Stimulated activated CD4-positive, alpha-beta T cell treated with anti-CD3 and anti-CD28 coated beads, Interleukin-15, amount 100 ng/mL, for 24 hours (primary cell): ENCODE measurements at places on chromosomes 5 and 9.

DNA sequence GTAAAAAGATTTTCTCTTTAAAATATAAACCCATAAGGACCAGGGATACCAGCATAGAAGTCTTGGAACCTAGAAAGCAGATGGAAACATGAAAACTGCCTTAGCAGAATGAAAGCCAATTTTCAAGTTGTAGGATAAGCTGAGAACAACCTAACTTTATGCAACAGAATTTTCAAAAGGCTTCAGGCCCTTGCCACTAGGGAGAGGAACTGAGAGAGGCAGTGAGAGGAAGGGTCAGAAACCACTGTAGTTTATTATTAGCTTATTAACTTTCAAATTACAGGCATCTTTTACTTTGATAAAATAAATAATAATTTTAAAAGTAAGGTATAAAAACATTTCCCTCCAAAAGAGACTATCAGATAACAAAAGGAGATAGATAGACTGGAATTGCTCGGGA is 33.4 kb downstream of the FAM81B start:
- no peak for DNase-seq

GRCh38 chr9:4114569-4115505 is 185.0 kb downstream of the GLIS3 start:
- no peak for DNase-seq

DNA sequence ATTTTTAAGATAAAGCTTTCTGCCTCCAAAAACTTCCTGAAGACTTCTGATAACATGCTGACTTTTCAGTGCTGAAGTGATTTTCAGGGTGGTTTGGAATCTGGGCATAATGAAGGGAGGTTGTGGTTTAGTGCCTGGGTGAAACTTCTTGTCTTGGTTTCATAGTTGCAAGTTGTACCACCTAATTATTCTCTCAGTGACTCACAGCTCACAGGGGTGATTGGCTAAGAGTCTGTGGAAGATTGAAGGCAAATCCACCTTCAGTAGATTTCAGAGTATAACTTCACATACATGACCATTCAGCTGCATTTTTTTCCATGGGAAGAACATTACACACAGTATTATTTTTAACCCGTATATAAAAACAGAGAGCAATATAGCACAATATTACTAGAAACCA is 199.9 kb downstream of the PTTG1 start:
- no peak for DNase-seq

DNA sequence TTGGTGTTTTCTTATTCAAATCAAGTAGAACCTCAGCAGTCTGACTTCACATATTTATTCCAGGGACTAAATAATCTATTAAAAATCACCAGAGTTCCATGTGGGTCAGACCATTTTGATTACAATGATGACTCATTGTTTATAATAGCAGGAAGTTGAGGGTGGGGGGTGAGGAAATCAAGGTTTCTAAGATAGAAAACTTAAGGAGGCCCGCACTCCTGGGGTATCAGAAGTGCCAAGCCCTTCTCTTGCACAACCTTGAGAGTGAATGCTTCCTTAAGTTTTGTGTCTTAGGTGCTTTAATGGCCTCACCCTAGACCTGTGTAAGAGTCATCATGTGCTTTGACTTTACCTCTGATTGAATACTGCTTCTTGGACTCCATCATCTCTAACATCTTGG is 31.9 kb upstream of the NPR3 start:
- DNase-seq, result no peak

DNA sequence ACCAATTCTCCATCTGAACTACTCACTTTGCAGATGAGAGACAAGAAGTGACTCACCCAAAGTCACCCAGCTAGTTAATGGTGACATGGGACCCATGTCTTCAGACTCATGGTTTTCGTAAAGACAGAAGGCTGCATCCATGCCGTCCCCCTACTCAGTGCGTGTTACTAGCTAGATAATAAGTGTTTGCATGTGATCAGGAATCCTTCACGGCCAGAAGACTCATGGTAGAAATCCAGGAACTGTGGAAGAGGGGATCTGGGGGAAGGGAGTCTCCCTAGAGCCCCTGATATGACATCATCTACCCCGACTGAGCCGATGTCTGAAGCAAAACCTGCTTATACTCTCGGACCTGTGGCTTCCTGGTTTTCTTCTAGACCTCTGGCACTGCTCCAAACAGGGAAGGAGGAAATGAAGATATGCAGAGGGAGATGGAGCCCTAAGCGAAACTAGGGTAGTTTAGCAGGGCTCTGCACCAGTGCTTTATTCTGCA is 3.3 kb downstream of the RNF183 start:
- no peak for DNase-seq

DNA sequence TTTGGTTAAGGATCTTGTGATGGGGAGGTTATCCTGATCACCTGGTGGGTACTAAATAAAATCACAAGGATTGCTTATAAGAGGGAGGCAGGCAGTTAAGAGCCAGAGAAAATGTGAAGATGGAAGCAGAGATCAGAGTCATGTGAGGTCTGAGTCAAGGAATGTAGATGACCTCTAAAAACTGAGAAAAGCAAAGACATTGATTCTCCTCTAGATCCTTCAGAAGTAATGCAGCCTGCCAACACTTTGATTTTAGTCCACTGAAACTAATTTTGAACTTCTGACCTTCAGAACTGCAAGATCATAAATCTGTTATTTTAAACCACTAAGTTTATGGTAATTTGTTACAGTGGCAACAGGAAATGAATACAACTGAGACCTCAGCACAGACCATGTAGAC is 499.0 kb downstream of the GADD45G start:
- DNase-seq, result no peak

- no peak for DNase-seq
Observed at GRCh38 chr5:558871-559503, 34.7 kb upstream of the SLC9A3 start.

- DNase-seq, result no peak
Observed at GRCh38 chr9:95226921-95227320, 90.6 kb downstream of the FANCC start.

GRCh38 chr5:54589786-54590185 is 72.2 kb downstream of the SNX18 start:
- DNase-seq, result no peak

DNA sequence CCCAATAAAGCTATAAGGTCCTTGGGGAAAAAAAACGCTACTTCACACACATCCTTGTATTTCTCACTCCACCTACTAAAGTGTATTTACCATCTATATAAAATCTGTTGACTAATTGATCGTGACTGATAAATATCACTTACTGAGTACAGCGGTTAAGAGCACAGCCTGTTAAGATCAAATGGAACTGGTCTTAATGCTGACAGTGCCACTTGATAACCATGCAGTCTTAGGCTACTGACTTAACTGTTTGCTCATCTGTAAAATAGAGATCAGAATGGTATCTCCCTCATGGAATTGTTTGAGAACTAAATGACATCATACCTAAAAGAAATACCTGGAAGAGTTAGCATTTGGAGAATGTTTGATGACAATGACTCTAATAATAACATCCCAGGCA is 67.5 kb downstream of the ZFAND5 start:
- no peak for DNase-seq

- no peak for DNase-seq
Observed at GRCh38 chr9:4228142-4228541, 71.7 kb downstream of the GLIS3 start.

DNA sequence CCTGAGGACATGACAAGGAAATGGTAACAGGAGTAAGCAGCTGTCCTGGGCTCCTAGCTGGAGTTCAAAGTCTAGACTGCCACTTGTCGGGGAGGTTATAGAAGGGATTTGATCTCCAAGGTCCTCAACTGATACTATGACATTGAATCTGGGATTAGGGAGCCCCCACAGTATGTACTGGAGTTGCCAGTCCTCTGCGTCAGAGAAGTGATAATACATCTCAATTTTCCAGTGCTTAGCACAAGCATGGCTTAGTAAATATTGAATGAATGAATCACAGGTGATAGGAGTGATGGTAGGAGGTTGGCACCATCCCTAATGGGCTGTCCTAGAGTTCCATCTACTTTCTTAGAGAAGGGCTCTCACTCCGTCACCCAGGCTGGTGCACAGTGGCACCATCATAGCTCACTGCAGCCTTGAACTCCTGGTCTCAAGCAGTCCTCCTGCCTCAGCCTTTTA is 6.2 kb upstream of the TPM2 start:
- no peak for DNase-seq

- DNase-seq, result no peak
Observed at GRCh38 chr9:132237481-132237880, 75.6 kb downstream of the NTNG2 start.

DNA sequence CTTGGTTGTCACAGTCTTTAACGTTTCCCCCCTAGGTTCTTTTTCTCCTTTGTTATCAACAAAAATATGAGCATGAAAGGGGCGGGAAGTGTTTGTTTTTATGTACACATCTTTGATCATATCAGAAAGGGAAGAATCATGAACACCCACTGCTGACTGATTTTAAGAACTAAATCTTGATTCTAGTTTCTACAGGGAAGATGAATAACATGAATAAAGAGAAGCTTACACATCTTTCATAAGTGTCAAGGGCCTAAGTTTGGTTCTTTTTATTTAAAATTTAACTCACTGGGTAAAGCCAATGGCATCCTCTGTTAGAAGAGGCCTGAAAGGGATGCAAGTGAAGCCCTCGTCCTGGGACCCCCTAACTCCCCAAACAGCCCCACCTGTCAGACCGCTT is 14.8 kb upstream of the CTNNA1 start:
- no peak for DNase-seq

- DNase-seq, result no peak
Observed at GRCh38 chr5:55547781-55548180, 13.0 kb upstream of the PLPP1 start.

DNA sequence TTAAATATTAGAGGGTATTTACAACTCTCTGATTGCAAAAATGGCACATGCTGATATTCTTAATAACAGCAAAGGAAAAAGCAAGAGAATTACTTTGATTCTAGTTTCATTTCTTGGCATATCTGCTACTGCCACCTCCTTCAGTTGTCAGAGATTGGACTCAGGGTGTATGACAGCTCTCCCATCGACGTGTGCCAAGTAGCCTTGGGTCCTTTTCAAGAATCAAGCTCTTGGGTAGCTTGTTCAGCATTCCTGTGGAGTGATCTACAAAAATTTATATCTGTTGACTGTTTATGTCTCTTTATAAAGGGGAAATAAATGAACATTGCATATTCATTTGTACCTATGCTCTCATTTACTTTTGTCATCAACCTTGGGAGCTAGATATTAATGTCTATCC is 315.6 kb downstream of the PRR16 start:
- DNase-seq, result no peak

GRCh38 chr9:17081814-17082213 is 53.0 kb upstream of the CNTLN start:
- DNase-seq, result no peak

- DNase-seq, result no peak
Observed at GRCh38 chr5:82642313-82642712, 364.2 kb upstream of the RPS23 start.

DNA sequence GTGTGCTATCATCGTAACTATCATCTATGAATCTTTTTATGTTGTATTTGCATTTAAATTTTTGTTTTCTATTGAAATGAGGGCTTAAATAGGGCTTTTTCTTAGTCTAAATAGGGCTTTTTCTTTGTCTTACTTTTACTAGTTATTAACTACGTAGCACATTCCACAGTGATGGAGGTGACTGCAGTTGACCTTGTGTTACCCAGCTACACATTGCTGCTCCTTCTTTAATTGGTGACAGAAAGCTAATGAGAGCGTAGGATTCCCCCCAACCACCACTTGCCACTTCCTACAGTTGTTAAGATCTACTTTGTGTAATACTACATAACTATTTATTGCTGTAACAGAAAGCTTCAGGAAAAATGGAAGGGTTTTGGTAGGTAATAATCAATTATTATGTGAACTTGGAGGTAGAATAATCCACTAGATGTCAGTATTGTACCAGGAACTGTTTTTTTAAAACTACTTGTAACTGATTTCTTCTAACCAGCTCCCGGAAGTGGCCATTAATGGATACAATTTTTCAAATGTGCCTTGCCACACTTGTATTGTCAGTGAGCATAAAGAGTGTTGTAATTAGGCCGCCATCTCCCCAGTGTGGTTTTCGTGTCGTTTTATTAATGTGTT is 18.0 kb downstream of the MTRR start:
- no peak for DNase-seq

DNA sequence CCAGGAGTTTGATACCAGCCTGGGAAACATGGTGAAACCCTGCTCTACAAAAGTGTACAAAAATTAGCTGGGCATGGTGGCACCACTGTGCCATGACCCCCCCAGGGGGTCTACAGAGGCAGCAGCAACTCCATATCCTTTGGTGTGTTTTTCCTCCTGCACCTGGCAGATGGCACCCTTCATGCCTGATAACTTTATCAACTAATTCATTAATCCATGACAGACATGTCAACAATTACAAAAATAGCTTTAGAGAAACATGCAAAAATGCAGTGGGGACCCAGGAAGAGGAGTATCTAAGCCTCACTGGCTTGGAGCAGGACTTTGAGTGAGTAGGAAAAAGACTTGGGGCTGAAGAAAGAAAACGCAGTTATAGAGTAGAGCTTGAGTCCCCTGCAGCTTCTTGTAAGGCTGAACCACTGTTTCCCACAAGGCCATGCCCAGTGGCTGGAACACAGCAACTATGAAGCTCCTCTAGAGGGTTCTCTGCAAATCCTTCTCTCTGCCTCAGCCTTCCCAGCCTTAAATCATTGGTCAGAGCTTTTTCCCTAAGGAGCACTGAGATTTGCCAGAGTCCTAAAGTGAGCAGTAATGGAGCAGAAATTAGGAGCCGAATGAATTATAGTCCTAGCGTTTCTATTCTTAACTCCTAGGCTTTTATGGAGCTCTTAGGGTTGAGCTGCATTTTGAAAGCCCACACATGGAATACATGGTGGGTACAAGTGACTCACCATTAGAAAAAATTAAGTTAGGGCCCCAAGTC is 25.5 kb upstream of the B4GALT1 start:
- no peak for DNase-seq

- DNase-seq, result no peak
Observed at GRCh38 chr9:3825721-3826120, 299.9 kb upstream of the RFX3 start.

- DNase-seq, result no peak
Observed at GRCh38 chr9:8251566-8251965, 452.0 kb upstream of the DMAC1 start.

- DNase-seq, result no peak
Observed at GRCh38 chr5:123511290-123511647, 708 bp upstream of the CSNK1G3 start.

GRCh38 chr5:170427672-170428236 is 38.6 kb upstream of the KCNMB1 start:
- DNase-seq, result no peak

DNA sequence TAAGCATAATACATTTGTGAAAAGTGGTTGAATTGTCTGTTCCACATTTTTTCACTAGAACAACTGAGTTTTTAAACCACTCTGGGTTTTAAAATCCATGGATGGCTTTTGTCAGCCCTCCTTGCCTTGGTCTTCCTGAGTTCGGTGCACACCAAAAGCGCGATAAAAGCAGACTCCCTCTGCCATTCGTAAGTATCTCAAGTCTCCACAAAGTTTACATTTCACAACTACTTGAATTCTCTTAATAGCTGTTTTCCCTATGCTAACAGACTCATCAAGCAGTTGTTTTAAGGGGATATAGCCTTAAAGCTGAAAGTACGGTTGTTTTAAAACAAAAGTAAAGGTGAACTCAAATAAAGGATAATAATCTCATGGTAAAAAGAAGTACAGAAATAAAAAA is 52.9 kb downstream of the GLIS3 start:
- no peak for DNase-seq

GRCh38 chr9:125527471-125528002 is 179.5 kb downstream of the MAPKAP1 start:
- no peak for DNase-seq
